ENCODE measurements at places on chromosomes 4 and X.

- no peak for DNase-seq
Measured at GRCh38 chr4:6909970-6910339, 329 bp downstream of the TBC1D14 start.

DNA sequence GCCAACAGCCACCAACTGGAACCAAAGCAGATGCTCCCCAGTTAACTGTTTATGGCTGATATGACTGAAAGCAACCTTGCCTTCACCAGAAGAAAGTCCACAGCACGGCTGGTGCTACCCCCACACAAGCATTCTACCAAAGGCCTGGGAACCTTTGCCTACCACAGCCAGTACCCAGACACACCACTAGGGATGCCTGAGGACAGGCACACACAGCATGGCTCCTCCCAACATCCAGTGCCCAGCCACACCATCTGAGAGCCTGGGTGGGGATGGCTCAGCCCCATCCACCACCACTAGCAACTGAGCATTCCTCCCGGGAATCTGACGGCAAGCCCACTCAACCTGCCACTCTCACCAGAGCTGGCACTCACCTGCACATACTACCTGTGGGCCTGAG, 178.6 kb downstream of the SLC7A11 start:
- no peak for DNase-seq

GRCh38 chr4:98284640-98285046, 23.5 kb downstream of the RAP1GDS1 start:
- no peak for DNase-seq

- DNase-seq, result no peak
Measured at GRCh38 chr4:141501931-141502330, 134.5 kb upstream of the IL15 start.
